Activated CD8-positive, alpha-beta memory T cell treated with anti-CD3 and anti-CD28 coated beads for 24 hours (primary cell): ENCODE measurements at places on chromosomes 6 and 20.

GRCh38 chr6:168216117-168216516, 103.5 kb downstream of the DACT2 start:
- no peak for DNase-seq

GRCh38 chr6:27019651-27020552, 227.6 kb upstream of the PRSS16 start:
- DNase-seq = peak; percentile 88

GRCh38 chr6:135088818-135089809, 34.5 kb upstream of the HBS1L start:
- no peak for DNase-seq

DNA sequence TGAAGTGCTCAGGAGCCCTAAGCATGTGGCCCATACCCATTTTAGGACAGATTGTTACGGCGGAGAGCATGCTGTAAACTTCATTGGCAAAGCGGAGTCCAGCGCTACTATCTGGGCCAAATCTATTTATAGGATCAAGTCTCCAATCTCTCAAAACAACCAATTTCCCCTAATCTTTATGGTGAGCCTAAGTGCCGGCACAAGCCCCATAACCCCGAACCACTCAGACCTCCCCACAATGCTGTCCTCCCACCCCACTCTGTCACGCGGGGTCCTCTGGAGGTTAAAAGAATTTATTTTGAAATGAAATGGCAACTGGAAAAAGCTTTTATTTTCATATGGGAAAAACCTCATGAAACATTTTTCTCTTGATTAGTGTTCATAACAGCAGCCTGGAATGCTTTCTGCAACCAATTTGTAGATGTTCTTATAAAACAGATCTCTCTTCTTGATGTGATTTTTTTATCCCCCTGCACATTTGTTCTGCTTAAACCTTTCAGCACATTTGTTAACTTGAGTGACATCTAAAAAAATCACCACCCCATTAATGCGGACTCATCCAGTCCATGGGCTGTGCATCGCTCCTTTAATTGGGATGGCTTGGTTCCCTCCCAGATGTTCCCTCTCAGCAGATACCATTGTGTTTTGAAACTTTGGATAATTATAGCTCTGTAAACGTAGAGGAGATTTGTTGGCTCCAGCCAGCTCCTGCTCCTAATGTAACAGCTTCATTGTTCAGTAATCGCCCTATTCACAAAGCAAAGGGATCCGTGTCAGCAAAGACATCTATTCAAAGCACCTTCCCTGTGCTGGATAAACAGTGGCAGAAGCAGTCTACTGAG, 323.6 kb downstream of the CD83 start:
- DNase-seq = no peak

DNA sequence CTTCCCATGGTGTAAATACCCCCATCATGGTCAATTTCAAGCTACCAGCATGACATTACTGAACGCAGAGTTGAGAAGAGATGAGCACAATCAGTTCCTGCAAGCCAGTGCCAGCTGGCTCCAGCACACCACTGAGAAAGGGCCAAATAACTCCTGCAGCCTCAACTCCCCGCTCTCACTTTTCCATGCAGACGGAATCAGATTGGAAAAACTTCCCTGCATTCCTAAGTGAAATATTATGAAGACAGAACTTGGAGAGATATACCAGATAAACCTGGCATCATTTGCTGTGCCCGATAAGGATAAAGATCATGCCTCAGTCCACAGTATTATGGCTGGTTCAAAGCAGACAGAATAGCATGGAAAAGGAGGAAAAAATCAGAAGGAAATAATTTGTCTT, 56.7 kb downstream of the FILIP1 start:
- no peak for DNase-seq

DNA sequence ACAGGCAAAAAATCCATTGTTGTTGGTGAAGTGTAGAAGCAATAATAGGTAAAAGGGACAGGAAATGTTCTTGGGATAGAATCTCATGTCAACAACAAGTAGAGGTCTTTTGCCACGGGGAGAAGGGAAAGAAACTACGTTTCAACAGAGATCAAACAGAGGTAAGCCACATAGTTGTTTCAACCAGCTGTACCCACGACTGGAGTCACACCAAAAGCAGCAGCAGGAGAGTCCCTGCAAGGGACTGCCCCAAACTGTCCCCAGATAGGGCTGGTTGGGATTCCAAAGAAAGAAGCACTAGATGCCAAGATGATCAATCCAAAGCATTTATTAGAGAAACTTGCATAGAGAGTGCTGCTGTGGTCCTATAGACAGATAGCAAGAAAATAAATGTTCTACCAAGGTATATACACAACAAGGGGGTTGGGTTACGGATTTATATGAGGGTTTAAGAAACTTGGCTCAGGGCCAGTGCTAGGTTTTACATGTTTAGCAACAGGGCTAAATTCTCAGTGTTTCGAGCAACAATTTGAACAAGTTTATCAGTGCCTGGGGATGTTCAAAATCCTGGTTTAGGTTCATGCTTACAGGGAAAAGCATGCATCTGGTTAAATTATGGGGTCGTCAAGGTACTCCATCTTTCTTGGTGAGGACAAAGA, 466.5 kb downstream of the MMUT start:
- DNase-seq = no peak

DNA sequence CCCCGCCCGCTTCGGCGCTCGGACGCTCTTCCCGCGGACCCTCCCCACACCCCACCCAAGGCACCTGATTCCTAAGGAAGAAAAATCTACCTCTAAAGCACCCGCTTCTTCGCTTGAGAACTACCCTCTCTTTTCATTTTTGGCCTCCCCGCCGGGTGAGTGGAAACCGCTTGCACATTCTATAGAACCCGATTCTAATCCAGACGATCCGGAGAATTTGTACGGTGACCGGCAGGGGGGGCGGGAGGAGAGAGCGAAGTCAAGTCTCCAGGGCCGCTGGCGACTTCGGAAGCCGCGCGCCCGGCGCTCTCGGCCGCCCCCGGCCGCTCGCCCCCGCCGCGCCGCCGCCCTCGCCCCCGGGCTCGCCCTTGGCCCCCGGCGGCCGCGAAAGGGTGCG, at the start of gene RBM24:
Gene RBM24, plus strand, starts transcription at position 262 of the 397 bp plus-strand sequence. CDS start 221 bp downstream, outside the sequence.
- peak; percentile 62 for DNase-seq

DNA sequence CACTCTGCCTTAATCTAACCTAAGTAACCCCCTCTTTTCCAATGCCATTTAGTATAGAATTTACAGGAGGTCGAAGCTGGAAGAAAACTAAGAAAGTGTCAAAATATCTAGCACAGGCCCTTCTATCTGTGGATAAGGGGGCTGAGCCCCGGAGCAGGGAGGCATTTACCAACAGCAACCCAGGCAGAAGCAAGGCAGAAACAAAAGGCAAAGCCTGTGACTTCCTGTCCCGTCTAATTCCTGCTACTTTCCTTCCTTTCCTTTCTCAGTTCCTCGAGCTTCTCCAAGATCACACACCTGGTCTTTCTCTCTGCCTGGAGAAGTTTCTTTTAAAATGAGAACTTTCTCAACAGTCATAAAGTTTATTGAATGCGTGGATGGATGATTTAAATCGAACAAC, 146.0 kb downstream of the FOXA2 start:
- DNase-seq = no peak

DNA sequence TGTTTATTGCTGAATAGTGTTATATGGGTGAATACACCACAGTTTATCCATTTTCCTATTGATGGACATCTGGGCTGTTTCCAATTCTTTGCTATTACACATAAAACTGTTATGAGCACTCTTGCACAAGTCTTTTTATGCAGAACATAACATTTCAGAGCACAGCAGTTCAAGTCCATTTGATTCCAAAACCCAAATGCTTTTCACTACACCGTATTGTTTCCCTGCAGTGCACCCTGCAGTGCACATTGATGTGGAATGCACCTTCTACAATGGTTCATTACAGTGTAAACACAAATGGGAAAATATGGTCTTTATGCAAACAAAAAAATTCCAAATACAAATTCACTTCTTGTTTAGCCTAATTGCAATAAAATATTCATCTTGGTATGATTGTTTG, 3.6 kb upstream of the SLC2A12 start:
- DNase-seq = no peak

DNA sequence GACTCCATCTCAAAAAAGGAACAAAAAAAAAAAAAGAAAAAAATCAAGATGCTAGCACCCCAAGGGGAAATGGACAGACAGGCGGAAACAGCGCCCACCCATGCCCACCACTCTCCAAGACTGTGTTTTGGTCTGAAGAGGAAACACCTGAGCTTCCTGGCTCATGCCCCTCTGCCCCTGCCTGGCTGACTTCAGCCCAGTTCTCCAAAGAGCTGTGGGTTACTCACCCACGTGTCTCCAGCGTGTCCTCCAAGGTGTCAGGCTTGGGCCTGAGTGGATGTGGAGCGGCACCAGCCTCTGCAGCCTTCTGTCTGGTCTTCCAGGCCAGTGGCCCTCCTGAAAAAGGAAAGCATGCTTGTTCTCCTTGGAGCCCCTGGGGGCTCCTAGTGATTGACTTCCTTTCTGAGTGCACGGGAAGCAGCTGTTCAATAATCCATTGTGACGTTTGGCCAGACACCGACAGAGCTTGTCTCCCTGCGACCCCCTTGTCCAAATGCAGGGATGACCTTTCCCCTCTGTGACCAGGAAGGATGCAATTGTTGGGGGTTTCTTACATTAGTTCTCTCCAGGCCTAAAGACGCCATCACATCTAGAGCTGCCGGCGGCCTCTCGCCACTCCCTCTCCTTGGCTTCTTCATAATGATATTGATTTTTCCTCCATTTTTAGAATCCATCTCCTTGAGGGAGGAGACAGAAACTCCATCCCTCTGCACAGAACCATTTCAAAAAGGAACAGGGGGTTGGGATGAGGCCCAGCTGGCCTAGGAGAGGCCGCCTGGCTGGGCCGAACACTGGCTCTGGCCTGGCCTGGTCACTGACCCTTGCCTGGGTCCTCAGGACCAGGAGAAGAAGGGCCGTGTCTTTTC, 58.4 kb downstream of the ADNP start:
- no peak for DNase-seq

GRCh38 chr6:54719131-54719530, 127.4 kb upstream of the FAM83B start:
- DNase-seq = no peak

DNA sequence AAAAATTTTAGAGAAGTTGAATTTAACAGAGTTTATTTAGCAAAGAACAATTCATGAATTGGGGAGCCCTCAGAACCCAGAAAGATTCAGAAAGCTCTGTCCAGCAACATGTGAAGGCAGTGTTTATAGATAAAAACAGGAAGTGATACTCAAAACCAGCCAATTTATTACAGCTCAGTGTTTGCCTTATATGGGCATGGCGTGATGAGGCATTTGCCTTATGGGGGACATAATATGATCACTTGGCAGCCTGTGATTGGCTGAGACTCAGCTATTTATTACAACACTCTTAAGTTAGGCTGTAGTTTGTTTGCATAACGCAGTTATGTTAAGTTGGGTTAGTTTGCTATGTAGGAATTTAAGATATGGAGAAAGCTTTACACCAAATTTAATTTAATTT, 11.5 kb downstream of the HLA-DPA1 start:
- no peak for DNase-seq

DNA sequence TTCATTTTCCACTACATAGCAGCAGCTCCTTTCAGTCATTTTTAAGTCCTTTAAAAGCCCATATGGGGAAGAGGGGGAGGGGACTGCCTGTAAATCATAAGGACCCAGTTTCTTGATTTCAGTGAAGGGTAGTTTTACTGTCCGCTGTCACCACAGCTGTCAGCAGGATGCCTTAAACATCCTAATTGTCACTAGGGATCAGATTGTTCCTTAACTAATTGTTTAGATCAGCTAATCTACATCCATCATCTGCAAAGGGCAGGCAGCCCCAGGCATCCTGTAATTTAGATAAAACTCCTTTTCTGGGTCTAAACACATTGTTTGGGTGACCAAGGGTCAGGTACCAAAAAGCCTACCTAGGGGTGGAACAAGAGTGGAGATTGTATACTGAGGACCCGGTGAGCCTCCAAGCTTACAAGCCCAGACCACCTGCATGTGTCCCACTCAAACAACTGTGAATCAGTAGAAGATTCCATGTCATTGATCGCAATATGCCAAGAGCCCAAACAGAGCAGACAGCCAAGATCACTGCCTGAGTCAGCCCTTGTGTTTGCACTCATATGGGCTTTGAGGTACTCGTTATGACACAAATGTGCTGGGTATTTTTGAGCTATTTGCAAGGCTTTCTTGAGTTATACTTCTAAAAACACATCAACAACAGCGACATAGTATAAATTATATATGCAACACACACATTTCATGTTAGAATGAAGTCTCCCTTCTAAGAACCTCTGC, 198.7 kb upstream of the CEP162 start:
- no peak for DNase-seq

DNA sequence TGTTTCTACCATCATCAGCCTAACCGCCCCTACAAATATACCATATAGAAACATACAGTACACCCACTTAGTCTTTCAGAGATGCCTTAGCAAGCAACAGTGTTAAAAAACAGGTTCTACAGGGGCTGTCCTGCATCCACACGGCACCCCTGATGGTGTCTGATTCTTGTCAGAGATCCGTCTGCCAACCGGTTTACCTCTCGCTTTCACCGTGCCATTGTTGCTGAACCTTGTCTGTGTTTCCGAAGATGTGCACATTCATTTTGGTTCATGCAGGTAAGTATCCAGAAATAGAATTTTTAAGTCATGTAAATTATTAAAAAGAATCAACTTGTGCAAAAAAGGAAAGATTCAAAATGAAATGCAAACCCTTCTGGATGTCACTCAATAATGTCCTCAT, 52.9 kb downstream of the EPHA7 start:
- no peak for DNase-seq

DNA sequence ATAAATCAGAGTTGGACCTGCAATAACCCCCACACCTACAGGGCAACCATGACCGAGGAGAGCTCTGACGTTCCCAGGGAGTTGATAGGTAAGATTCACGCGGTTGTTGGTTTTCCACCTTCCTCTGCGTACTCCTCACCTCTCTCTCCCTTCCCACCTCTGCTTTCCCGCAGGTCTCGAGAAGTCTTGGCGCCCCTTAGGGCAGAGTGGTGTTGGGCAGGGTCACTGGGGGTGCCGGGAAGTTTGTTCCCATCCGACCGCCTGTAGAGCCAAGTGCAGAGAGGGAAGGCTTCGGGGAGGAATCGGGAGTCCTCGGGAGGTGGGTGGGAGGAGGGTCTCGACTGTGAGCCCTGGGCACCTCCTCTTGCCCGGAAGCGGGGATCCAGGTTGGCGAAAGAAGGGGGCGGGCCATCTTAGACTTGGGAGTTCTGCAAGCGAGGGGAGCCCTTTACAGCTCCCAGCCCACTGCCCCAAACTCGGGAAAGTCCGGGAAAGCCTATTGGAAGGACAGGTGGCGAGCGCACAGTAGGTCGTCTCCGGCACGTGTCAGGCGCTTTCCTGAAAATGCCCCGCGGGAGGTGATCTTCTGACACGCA, 672 bp downstream of the CARMIL1 start:
- DNase-seq = peak; percentile 68

DNA sequence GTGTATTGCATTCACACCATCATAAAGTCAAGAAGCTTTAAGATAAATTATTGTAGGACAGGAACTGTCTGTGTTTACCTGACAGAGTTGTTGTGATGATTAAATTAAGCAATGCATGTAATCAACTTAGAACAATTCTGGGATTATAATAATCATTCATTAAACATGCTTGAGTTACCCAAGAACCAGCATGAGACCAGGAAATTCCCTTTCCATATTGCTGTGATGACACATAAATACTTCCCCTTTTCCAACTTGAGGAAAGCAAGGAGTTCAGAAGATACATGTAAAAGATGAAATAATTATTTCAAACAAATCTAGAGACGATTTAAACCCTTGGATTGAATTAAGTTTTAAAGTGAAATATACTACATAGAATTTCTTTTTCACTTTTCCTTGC, 404.4 kb downstream of the GJA1 start:
- DNase-seq = no peak

- DNase-seq = no peak
Observed at GRCh38 chr6:19849755-19850154, 12.6 kb downstream of the ID4 start.

GRCh38 chr6:168226902-168227318, 92.7 kb downstream of the DACT2 start:
- DNase-seq = no peak
